ENCODE measurements at places on chromosomes 1 and 21.

DNA sequence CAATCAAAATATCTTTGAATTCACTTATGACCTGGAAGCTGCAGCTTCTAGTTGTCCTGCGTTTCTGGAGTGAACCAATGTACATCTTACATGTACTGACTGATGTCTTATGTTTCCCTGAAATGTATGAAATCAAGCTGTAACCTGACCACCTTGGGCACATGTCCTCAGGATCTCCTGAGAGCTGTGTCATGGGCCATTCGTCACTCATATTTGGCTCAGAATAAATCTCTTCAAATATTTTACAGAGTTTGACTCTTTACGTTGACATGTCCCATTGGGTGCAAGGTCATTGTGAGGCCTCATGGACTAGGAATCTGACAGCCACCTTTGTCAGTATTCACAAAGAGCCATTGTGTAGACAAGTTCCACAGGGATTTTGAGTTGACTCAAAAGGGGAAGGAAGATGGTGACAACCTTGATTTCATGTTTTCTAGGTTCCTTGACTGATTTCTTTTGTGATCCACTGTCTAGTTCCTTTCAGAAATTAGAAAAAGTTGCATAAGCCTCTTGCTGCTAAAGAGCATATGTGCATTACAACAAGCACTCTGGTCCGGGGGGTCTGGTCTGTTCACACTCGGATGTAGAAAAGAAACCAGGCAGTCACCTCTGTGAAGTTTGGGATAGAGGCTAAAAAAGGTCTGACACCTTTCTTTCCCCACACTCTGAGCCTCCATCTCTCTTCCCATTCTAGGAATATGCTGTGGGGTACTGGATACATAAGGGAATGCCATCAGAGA lies 10.7 kb downstream of the CHI3L2 start:
- no peak for DNase-seq

- DNase-seq, result no peak
Measured at GRCh38 chr21:42364304-42364865, 1.9 kb downstream of the TFF1 start.

DNA sequence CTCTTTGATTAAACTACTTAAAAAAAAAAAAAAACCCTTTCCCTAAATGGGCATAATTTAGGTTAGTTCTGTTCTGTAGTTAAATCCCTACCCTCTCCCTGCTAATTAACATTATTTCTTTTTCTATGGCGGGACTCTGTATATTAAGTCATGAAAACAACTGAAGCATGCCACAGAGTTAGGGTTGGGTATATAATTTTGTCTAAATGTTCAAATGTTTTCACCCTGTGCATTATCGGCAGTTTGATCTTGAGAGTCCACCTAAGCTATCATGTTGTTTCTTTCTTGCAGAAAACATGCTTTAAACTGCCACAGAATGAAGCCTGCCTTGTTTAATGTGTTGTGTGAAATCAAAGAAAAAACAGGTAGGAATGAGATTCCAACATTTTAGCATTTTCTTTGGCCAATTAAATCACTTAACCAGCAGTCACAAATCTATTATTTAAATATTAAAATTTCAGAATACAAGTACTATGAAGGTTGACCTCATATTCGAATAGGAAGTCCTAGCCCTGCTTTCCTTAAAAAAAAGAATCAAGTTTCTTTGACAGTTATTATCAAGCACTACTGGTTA lies 4.0 kb downstream of the PBX1 start:
- no peak for DNase-seq

GRCh38 chr1:107545056-107545577 lies 404.3 kb downstream of the NTNG1 start:
- DNase-seq, result no peak

GRCh38 chr1:53526451-53527101 lies 67.4 kb downstream of the DMRTB1 start:
- no peak for DNase-seq

DNA sequence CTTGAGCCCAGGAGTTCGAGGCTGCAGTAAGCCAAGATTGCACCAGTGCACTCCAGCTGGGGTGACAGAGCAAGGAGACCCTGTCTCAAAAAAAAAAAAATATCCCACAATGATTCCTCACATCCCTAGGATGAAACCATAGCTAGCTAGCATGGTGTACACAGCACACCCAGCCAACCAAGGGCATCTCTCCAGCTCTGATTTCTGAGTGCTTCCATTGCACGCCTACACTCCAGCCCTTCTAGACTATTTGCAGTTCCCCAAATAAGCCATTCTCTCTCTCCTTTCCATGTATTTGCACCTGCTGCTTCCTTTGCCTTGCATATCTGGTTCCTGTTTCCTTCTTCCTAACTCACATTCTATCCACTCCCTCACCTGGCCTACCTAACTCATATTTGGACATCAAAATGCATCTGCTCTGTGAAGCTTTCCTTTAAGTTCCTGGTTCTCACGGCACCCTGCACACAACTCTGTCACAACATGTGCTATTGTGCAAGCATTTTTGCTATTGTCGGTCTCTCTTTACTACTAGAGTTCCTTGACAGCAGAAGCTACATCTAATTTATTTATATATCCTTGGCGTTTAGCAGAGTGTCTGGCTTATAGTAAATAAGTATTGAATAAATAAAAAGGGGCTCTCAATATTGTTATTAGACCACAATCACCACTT lies 2.4 kb upstream of the ELAPOR1 start:
- no peak for DNase-seq

DNA sequence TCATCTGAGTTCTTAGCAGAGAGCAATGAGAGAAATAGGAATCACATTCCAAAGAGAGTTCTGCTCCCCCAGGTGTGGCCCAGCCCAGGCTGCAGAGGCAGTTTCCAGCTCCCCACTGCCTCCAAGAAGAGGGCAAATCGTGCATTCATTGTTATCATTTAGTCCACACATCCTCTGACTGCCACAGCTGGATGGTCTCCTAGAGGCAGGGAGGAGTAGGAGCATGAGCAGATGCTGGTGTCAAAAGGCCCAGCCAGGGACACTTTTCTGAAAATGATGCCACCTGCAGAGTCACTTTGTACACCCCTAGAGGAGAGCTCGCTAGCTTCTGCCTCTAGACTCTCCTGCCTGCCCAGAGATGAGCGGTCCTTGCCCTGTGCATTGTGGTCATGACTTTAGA lies 33.6 kb upstream of the GNPAT start:
- DNase-seq, result no peak

DNA sequence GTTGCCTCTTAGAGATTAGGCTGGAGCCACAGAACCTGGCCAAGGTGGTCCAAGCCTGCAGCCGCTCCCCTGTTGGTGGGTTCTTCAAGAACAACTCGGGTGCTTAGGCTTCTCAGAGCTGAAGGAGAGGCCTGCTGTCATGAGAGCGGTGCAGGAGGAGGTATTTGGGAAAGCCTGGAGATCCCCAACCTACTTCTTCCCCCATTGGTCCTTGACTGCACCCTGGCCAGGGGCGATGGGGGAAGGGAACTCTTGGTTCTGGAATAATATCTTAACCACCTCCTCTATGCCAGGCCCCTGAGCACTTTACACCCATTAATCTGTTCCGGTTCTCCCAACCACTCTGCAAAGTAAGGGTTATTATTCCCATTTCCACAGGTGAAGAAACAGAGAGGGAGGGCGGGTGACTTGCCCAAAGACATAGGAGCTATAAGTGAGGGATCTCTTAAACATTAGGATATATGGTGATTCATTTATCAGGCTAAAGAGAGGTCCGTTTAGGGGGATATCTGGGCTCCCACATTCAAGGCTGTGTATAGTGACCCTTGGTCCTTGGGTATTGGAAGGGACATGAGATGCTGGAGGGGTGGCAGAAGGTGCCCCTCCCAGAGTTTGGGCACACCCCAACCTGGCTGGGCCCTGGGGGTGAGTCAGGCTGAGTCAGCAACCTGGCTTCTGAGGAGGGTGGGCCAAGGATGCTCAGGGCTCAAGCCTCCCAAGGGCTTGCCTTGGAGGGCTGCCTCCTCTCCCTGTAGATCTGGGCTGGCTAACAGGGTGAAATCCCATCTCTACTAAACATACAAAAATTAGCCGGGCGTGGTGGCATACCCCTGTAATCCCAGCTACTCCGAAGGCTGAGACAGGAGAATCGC lies 5.2 kb downstream of the TRNP1 start:
- DNase-seq, result no peak

GRCh38 chr1:226708342-226708780 lies 30.7 kb downstream of the ITPKB start:
- peak; percentile 51 for DNase-seq

GRCh38 chr1:214518361-214518760 lies 33.0 kb downstream of the PTPN14 start:
- no peak for DNase-seq

GRCh38 chr21:43767498-43767983 lies 8.6 kb downstream of the CSTB start:
- DNase-seq, result no peak

- no peak for DNase-seq
Measured at GRCh38 chr1:231062500-231063270, 22.6 kb upstream of the FAM89A start.

GRCh38 chr21:15272171-15272570 lies 207.4 kb upstream of the NRIP1 start:
- DNase-seq, result no peak

DNA sequence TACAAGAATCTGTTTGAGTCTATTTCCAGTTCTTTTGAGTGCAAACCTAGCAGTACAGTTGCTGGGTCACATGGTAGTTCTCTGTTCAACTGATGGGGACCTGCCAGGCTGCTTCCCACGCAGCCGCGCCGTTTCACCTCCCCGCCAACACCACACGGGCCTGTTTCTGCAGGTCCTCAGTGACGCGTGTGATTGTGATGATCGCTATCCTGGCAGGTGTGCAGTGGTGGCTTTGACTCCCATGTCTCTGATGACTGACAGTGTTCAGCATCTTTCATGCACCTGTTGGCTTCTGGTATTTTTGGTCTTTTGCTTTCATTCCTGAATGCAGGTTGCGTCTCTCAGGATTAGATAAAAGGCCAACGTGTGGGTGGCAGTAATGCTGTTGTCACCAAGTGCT lies 41.6 kb downstream of the FAAP20 start:
- DNase-seq, result no peak

- peak; percentile 73 for DNase-seq
Measured at GRCh38 chr1:10530281-10530740, 55.6 kb downstream of the PEX14 start.

- peak; percentile 33 for DNase-seq
Measured at GRCh38 chr1:200206340-200206739, 178.8 kb downstream of the NR5A2 start.

DNA sequence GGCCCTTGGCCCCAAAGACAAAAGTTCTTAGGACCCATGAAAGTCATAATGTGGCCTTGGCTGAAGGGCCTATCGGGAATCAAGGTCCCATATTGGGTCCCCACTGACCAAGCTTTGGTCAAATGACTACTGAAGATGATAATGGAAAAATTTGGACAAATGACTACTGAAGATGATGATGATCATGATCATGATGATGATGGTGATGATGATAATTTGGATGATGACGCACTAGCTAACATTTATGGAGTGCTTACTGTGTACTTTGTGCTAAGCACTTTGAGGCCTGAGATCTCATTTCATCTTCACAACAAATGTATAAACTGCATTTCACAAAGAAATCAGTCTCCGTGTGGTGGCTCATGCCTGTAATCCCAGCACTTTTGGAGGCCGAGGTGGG lies 39.4 kb downstream of the EIF2D start:
- no peak for DNase-seq

DNA sequence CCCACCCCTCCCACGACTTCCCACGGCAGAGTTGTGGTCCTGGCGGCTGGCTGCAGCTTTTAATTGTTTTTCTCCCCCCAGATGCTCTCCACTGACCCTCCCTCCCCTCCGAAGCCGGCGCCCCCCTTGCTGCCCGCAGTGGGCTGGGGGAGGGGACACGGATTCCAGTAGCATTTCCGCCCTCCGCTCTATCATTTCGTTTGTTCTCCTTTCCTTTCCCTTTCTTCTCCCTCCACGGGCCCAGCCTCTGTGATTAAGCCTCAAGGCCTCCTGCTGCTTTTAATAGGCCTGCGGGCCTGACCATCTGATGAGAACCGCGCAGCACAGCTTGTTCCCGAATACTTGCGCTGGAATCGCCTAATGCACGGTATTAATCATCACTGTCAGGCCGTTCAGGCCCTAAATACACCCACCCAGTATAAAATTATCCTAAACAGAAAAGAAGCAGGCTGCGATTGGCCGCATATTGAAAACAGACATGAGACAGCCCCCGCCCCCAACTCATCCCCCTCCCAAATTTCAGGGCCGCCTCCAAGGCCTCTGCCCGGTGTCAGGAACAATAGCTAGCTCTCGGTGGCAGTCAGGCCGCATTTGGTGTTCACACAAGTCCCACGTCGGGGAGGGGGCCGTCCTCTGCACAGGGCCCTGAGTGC lies 102.0 kb upstream of the ARHGEF16 start:
- no peak for DNase-seq

DNA sequence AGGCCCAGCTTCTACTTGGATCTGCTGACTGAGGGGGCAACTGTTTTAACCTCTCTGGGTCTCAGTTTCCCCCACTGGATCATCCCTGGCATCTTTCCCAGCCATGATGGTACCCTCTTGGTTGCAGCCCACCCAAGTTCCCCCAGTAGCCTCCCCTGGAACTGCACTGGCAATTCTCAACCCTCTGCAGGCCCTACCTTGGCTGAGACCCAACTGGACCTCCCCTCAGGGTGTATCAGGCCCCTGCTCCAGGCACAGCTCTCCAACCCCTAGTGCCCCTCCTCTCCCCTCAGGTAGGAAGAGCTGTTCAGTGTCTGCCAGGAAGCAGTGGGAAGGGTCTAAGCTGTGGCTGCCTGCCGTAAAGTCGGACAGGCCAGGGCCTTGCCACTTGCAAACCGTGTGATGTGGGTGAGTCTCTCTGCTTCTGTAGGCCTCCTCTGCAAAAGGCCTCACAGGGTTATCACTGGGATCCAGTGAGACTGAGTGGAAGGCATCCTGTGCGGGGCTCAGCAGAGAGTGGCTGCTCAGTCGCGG lies 32.1 kb downstream of the RHBG start:
- DNase-seq, result no peak

DNA sequence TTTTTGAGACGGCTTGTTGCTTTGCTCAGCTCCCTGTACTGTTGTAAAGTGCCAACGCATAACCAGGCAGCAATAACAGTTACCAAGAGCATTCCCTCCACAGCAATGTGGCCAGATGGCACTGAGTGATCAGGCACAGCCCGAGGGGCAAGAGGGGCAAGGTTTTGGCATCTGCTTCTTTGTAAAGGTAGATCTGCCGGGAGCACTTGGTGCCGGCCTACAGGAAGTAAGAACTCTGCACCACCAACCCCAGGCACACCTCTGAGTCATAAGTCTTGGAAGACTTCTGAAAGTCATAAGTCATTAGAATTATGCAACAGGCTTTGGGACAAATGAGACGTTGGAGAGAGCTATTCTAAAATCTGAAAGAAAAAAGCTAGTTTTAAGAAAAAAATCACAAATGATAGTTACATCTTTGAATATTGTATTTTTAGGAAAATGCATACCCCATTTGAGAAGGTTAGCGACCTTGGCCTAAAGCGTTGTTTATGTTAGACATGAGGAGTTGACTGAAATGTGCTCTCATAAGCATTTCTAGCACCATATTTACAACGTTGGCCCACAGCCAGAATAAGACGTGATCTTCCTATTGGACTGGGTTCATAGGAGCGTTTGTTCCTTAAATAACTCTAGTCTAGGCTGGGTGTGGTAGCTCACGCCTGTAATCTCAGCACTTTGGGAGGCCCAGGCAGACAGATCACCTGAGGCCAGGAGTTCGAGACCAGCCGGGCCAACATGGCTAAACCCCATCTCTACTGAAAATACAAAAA lies 37.7 kb upstream of the MAP10 start:
- DNase-seq, result peak; percentile 74

GRCh38 chr1:228159008-228159665 lies 6.5 kb upstream of the IBA57 start:
- DNase-seq, result no peak

GRCh38 chr1:107140703-107141490 lies at the start of gene NTNG1:
Gene NTNG1 (plus strand): TSS chr1:107141039.
- DNase-seq, result no peak
